ENCODE measurements at places on chromosomes 5 and 9.

DNA sequence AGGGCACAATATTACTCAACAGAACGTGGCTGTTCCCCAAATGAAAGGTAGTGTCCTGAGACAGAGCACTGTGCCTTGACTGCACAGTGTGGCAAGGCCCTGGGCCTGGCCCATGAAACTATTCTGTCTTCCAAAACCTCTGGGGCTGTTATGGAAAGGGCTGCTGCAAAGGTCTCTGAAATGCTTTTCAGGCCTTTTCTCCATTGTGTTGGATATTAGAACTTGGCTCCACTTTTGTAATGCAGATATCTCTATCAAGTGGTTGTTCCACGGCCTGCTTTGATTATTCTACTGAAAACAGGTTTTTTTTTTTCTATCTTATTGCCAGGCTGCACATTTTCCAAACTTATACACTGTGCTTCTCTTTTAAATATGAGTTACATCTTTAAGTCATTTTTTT is 777.5 kb upstream of the TYRP1 start:
- DNase-seq: no peak

DNA sequence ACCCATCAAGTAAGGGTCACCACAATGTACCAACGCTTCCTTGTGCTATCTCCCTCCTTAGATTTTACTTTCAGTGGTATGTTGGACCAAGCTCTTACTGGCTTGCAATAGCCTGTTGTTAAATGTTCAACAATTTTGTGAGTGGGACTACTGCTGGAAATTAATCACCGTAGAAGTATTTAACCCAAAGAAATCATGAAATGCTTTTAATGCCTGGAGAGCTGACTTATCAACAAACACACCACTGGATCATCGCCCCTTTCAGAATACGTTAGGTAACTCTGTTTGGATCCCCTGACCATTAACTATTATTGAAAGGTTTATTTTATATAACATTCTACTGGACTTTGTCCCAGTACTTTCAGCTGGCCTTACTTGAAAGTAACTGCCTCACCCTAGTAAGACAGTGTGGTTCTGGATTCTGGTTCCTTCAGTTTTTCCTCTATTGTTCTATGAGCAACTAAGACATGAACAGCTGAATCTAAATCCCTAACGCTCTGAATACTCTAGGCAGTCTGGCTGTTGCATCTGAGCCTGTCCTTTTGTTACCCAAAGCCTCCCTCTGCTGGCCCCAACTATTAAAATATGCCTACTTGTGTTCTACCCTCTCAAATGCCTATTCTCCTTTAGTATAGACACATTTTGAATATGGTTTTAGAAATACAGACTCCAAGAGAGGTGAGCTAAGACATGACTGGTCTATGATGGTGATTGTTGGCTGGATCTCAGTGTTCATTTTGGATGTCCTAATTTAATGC is 1203.4 kb upstream of the DMAC1 start:
- DNase-seq: peak; percentile 48

GRCh38 chr9:135994501-135995192 is 33.5 kb upstream of the UBAC1 start:
- no peak for DNase-seq

DNA sequence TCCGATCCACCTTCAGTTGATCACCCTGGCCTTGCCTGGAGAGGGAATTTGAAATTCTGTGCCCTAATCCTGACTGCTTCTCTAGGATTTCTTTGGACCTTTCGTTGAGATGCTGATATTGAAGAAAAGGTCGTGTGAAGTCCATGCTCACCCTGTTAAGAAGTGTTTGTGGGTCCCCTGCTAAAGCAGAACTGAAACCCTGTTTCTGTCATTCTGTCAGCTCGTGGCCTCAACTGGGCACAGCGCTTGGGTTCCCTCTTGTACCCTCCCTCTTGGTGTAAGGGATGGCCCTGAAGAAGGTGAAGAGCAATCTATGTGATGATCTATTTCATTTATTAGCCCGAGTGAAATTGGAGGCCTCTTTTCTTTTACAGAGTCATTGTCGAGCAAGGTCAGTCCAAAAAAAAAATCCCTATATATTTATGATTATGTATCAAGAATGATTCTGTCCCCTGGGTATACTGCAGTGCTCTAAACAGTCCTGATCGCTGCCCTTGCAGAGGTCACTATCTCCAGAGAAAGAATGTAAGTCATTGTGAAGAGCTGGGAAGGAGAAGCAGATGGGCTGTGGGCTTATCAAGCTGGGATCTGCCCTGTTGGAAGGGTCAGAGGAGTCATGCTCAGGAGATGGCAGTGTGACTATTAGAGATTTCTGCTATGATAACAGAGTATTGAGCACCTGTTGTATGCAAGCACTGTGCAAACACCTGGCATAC is 56.1 kb downstream of the WWC1 start:
- no peak for DNase-seq

- no peak for DNase-seq
Observed at GRCh38 chr5:132280371-132281240, 13.6 kb upstream of the SLC22A4 start.

- peak; percentile 92 for DNase-seq
Observed at GRCh38 chr9:128947527-128948301, at the start of the genes DOLK and NUP188. DOLK (minus strand) TSS chr9:128947603; CDS start chr9:128947303, 300 bp downstream. NUP188 (plus strand) TSS chr9:128947699; CDS start chr9:128947720, 21 bp downstream.

- DNase-seq: peak; percentile 4
Observed at GRCh38 chr5:13944560-13945199, at the start of gene DNAH5. DNAH5 (minus strand) TSS chr5:13944688; CDS start chr5:13944438, 250 bp downstream.

GRCh38 chr5:152623951-152624350 is 218.9 kb upstream of the NMUR2 start:
- DNase-seq: no peak

DNA sequence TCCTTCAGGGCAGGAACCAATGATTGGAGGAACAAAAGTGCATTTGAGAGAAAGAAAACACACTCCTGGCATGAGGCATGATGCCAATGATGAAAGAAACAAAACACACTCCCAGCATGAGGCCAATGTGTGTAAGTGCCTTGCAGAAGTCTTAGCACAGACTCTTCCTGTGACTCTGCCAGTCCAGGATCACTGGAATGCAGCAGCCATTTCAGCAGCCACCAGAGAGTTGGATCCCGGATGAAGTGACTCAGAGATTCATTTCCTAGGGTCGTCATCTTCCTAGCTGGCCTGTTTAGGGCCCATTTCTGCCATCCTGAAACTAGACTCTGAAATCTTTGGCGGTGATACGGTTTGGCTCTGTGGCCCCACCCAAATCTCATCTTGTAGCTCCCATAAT is 212.5 kb downstream of the CFAP90 start:
- DNase-seq: no peak

- no peak for DNase-seq
Observed at GRCh38 chr9:109115931-109116526, 3.7 kb downstream of the TMEM245 start.

Data from fibroblast of skin of right biceps (primary cell).